ENCODE measurements at places on chromosomes 5 and 9. TPM values are rescaled to one million over a fixed set of nuclear protein-coding genes. Genes with fewer than 3 reads are reported as not detected.

DNA sequence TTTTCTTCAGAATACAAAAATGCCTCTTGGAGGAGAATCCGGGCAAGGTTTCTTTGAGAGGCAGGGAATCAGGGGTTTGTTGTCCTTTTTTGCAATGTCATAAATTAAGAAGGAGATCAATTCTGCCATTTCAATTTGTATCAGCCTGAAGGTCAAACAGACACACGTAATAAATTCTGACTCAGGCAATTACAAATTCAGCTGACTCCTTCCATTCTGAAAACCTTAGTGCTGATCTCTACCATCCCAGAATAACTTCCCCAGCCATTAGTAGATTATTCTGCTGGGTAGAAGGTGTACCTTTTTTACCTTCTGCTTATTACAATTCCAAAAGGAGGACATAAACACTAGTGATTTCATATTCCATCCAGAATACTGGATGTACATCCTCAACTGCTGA lies 516.6 kb downstream of the AGTPBP1 start:
- no peak for DNase-seq

DNA sequence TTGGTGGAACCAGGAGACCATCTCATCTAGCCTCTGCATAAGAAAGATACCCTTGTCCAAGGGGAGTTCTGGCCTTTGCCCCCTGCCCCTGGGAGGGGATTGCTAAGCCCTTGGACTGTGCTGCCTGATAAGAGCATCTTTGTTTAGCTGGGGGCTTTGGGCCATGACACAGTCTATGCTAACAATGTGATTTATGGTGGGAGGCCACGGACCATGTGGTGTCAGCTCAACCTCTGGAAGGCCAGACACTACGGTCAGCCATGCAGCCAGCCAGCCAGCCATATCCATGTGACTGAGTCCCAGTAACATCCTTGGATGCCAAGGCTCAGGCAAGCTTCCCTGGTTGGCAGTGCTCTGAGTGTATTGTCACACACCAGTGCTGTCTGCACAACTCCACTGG lies 244.4 kb downstream of the FSTL4 start:
- no peak for DNase-seq

DNA sequence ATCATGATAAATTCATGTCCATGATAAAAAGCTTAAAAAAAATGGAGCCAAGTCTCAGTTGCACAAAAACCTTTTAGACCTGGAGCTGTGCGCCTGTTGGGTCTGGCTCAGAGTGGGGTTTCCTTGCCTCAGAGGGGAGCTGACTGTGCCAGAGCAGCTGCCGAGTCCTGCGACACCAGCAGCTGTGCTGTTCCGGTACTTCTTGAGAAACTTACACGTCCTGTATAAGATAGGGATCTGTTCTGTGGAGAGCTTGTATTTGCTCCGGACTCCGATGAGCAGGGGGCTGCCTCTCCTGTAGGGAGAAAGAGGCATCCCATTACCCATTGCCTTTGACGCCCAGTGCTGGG lies 28.6 kb downstream of the GFPT2 start:
- DNase-seq = no peak

GRCh38 chr5:132417010-132417439 lies 47.5 kb downstream of the SLC22A5 start:
- no peak for DNase-seq

DNA sequence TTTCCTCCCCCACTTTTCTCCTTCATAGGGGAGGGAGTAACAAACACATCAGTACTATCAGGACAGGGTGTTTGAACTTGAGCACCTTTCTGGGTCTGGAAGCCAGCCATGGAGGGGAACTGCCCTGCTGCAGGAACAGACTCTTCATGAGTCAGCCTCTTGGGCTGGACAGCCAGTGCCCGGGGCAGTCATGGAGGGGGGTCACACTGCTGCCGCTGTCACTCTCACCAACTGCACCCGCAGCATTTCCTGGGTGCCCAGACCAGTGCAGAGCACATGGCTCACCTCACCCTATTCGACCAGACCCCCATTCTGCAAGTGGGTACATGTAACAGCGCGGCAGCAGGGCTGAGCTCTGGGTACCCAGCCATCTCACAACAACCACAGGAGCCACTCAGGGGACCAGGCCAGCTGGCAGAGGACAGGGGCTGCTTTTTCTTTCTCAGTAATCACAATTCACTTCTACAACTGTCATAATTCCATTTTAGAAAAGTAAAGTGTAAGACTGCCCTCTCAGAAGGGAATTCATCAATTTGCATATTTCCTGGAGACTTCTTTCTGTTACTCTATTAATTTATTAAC lies 118.4 kb downstream of the CTNND2 start:
- no peak for DNase-seq

DNA sequence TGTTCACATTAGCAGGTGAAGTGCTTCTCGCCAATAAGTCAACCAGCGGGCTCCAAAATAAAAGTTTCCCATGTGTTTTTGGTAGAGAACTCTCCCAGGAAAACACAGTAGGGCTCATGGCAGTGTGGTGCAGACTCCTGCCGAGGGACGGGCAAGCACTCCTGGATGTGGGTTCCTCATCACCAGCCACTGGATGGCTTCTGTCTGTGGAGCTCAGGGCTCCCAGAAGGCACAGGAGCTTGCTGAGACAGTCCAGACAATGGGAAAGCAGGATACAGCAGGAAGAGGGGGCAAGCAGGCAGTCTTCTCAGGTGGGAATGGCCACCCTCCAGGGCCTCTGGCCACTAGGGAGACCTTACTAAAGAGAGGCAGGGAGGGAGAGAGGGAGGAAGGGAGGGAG lies 142.4 kb downstream of the HSD17B3 start:
- DNase-seq = no peak

GRCh38 chr9:33354651-33355211 lies 47.6 kb downstream of the AQP7 start:
- DNase-seq = peak; percentile 92

DNA sequence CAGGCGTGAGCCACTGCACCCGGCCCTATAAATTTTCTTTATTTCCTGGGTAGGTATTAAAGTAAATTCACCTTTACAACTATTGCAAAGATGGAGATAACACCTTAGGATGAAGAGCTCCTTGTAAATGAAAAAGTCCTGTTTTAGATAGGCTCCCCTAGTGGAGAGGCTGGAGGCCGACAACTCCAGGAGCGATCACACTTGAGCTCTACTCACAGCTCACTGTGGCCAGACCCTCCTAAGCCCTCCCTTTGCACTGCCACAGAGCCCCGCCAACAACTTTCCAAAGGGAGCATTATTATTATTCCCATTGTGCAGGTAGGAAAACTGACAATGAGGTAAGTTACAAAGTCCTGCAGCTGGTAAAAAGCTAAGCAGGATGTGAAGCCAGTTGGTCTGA lies 139.1 kb upstream of the ERCC6L2 start:
- no peak for DNase-seq

The COX7C gene
- total RNA-seq = 210 TPM

The ADAMTSL2 gene
- total RNA-seq = not detected

The CTXN3 gene
- total RNA-seq = not detected

All from IMR-90 (cell line).